Stimulated activated CD4-positive, alpha-beta T cell treated with anti-CD3 and anti-CD28 coated beads, TNF-alpha, amount 100 ng/mL, for 4 hours (primary cell): ENCODE measurements at places on chromosomes 6 and 20.
A peak's percentile ranks its signal among the peaks of the same experiment; 100 is the strongest.

DNA sequence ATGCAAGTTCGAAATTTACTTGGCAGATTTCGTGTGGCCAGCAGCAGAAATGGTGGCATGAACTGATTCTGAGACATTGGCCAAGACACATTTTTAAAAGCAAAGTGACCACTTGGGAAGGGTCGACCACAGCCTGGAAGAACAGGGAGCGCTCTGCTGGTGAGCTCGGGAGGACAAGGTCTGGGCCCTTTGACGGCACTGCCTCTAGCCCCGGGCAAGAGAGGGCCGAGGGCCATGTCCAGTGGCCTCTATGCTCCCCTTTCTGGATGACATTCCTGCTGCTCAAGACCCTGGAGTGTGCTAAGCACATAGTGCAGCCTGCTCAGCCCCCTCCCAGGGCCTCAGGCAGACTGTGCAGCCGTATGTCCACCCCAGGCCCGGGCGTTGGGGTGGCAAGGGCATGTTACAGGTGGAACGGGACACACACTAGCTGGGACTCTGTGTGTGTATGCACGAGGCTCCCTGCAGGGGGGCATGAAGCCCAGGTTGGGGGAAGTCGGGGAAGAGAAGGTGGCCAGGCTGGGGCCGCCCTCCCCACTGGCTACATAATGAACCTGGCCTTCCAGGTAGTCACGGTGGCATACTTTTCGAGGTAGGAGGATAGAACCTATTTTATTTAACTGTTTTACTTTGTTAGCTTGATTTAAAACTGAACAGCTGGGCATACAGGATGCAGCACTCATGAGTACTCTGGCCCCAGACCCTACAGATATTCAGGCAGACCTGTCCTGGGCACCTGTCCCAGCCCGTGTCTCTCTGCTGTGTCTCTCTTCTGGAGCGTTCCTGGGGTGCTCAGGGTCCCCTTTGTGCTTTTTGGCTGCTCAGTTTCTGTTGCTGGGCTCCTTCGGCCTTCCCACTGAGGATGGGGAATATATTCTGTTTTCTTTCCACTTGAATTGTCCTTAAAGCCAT is 6.4 kb downstream of the SYNJ2 start:
- DNase-seq = no peak

DNA sequence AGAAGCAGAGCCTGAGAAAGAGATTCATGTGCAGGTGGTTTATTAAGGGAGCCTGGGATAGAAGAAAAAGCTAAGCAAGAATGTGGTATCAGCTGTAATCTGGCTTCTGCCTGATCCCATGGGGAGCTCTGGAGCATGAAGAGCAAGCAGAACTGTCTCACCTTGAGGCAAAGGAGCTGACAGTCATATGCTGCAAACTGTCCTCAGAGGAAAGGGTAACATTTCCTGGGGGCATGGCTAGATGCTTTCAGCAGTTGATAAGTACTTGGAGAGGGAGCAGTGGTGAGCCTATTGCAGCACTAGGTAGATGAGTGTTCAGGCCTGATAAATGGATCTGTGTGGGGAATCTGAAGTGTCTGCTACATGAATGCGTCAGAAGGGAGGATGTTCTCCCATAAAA is 621.5 kb upstream of the BTBD3 start:
- DNase-seq = no peak

- DNase-seq = no peak
Measured at GRCh38 chr6:40714143-40714542, 127.0 kb upstream of the LRFN2 start.

- no peak for DNase-seq
Measured at GRCh38 chr20:50593005-50593335, 82.8 kb downstream of the PTPN1 start.

GRCh38 chr20:46485431-46485830 is 27.9 kb downstream of the ZNF334 start:
- DNase-seq = no peak

DNA sequence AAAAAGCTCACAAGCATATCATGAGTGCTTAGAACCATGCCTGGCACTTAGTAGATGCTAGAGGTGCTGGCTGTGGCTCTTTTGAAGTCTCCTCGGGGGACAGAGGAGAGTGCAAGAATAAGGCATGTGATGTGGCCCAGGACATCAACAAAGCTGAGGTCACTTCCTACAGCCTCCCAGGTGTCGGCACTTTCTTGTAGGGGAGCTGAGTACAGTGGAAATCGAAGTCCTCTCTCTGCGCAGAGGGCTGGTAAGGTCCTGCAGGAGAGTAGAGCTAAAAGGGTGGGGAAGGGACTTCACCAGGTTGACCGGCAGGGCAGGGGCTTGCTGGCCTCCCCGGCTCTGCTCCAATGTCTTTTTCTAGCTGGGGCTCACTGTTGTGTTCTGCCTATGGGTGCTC is 11.2 kb downstream of the SLC13A3 start:
- no peak for DNase-seq

DNA sequence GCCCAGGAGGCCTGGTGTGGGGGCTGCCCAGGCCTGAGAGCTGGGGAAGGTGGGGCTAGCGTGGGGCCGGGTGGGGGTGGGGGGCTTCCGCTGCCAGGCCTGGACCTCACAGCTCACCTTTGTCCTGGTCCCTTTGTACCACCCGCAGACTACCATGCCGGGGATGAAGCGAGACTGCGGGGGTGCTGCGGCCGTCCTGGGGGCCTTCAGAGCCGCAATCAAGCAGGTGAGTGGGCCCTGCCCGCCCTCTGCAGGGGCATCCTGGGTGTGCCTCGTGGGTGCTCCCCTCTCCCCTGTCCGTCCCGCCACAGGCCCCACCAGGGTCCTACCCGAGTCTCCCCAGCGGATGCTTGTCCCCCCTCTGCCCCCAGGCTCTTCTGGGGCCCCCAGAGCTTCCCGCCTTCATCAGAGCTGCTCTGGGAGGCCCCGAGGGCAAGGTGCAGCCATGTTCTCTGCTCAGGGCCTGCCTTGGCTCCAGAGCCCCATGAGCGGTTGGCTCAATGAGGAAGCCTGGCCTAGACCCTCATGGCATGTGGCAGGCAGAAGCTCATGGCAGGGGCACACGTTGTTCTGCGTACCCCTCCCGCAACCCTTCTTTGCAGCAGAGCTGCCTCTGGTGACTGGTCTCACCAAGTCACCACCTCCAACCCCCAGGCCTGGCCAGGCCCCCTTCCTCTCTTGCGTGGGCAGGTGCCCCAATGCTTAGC is 14.5 kb downstream of the NPEPL1 start:
- DNase-seq = no peak

- DNase-seq = no peak
Measured at GRCh38 chr6:158687506-158687905, 37.7 kb downstream of the SYTL3 start.

DNA sequence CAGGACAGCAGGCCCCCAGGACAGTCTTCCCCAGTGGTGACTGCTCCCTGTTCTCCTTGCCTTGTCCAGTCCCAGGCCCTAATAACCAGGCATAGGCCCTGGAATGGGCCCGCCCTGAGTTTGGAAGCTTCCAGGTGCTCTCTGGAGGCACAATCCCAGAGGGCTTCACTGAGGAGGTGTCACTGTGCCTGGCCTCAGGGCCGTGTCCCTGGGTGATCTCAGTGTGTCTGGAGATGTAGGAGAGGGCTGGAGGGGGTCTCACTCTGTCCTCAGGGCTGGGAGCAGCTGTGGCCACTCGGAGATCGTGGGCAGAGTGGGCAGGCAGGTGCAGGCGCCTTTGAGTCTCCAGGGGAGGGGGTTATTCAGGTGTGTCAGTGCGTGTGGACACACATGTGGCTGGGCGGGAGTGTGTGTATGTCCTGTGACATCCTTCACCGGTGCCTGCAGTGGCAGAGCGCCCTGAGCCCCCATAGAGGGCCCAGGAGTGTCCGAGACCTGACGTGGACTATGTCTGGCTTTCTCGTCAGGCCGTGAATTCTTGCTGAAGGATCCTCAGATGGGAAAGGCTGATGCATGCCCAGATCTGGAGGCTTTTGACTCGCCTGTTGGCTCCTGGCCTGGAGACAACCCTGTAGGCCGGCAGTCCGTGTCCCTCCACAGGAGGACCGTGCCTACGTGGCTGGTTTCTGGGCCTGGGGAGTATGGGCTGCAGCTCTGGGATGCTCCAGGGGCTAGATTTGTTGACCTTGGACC is 5.5 kb upstream of the NPBWR2 start:
- no peak for DNase-seq

- no peak for DNase-seq
Measured at GRCh38 chr6:40247516-40248115, 313.4 kb upstream of the MOCS1 start.

DNA sequence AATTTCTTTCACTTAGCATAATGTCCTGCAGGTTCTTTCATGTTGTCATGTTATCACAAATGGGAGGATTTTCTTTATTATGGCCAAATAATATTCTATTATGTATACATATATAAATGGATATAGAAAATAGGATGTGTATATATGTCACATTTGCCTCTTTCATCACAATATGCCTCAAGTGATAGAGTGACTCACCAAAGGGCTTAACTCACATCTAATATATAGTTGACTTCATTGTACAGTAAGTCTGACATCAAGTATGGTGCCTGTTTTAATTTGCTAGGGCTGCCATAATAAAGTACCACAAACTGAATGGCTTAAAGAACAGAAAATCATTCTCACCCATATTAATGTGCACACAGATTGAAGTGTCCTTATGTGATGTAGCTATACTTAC is 436.1 kb upstream of the FLRT3 start:
- no peak for DNase-seq

GRCh38 chr6:138500045-138500665 is 861 bp upstream of the NHSL1 start:
- DNase-seq = no peak

- DNase-seq = no peak
Measured at GRCh38 chr6:109793792-109794191, 102.7 kb downstream of the FIG4 start.

DNA sequence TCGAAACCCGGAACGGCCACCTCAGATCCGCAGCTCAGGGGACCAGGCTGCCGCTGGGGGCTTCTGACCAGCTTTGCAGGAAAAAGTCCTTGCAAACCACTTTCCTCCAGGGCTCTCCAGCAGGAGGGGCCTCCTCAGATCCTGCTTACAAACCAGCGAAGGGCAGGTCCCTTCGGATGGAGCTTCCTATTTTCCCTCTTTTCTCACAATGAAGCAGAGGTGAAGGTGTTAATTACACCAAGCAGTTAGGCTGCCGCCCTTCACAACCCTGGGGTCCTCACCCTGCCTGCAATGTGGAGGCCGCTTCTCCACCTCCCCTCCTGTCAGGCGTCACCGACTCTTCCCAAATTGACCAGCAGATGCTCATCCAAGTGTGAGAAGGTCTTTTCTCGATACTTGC is 5.7 kb downstream of the ARHGAP40 start:
- no peak for DNase-seq

GRCh38 chr6:16078064-16078463 is 50.8 kb upstream of the MYLIP start:
- no peak for DNase-seq

GRCh38 chr6:57302477-57302876 is 15.0 kb upstream of the PRIM2 start:
- no peak for DNase-seq

DNA sequence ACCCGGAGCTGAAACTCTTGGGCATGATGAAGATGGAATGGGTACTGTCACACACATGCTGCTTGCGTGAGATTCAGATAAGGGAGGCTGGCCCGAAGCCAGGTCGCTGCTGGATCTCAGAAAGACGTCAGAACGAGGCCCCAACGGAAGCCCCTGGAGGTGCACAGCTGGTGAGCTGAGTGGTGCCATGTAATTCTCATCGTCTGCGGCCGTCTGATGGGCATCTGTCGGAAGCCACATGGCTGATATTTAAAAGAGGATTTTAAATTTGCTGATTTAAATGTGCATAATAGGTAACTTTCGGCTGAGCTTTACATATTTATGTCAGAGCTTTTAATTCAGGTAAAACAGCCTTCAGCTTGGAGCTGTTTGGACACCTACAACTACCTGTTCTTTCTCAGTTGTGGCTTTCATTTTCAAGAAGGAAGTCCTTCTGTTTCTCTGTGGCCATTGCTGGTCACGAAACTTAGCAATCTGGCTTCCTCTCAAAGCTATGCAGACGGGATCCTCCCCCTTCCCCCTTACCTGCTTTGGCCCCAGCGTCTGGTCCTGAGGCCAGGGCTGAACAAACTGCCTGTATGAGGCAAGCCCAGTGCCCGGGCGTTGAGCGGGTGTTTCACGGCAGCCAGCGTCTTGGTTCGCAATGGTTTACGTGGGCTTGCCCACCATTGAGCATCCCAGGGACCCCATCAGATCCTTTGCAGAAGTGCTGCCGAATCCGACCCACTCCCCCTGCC is 9.2 kb downstream of the SLCO4A1 start:
- DNase-seq = peak; percentile 58

DNA sequence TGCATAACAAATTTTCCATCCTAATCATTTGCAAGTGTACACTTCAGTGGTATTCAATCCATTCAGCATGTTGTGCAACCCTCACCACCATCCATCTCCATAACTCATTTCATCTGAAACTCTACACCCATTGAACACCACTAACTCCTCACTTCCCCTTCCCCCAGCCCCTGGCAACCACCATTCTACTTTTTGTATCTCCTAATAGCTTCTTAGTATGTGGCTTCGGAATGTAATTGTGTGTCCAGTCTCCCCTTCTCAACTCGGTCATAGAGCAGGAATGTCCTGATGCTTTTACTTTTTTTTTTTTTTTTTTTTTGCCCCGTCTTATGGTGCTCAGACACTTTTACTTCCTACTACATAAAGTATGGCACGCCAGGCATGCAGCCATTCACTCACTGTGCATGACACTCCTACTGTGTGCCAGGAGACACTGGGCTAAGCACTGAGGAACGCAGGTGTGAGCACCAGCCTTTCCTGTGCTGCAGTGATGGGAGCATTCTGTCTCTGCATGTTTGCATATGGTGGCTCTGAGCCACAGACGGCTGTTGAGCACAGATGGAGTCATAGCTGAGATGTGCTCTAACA is 15.3 kb downstream of the HCK start:
- DNase-seq = no peak

DNA sequence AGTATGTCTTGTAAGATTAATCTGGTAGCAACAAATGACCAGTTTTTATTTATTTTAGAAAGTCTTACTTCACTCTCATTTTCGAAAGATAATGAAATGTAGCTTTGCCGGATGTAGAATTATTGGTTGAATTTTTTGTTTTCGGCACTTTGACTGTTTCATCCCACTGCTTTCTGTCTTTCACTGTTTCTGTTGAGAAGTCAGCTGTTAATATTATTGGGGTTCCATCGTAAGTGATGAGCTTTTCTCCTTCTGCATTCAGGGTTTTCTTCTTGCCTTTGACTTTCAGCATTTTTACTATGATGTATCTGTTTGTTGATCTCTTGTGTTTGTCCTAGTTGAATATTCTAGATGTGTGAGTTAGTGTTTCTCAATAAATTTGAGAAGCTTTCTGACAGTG is 383.4 kb downstream of the PAX1 start:
- DNase-seq = no peak

- no peak for DNase-seq
Measured at GRCh38 chr6:133973109-133973971, 20.3 kb downstream of the TBPL1 start.
